ENCODE measurements at places on chromosomes 2 and 18. TPM values are rescaled to one million over a fixed set of nuclear protein-coding genes. Genes with fewer than 3 reads are reported as not detected.

DNA sequence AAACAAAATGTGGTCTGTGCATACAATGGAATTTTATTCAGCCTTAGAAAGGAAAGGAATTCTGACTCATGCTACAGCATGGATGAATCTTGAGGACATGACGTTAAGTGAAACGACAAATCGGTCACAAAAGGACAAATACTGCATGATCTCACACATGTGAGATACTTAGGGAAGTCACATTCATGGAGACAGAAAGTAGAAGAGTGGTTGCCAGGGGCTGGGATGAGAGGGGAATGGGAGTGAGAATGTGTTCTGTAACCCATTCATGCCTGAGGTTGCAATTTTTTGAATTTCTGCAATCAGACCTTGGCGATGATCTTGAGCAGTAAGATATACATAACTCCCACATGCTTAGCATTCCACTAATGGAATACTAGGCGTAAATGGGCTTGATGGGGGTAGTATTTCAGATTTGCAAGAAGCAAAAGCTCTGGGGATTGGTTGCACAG, 22.0 kb downstream of the FHL2 start:
- no peaks in the 10 kb centered on the region for H3K36me3 ChIP-seq
- no peaks in the 10 kb centered on the region for H3K27me3 ChIP-seq
- DNase-seq = no peak
- no peak overlapping the region for H3K4me3 ChIP-seq

- H3K27me3 ChIP-seq = no peaks in the 10 kb centered on the region
- no peak overlapping the region for H3K4me3 ChIP-seq
These were observed 10.1 kb upstream of the AFTPH start for GRCh38 chr2:64514008-64514407.

SNED1 gene
- 0.78 TPM for total RNA-seq

DNA sequence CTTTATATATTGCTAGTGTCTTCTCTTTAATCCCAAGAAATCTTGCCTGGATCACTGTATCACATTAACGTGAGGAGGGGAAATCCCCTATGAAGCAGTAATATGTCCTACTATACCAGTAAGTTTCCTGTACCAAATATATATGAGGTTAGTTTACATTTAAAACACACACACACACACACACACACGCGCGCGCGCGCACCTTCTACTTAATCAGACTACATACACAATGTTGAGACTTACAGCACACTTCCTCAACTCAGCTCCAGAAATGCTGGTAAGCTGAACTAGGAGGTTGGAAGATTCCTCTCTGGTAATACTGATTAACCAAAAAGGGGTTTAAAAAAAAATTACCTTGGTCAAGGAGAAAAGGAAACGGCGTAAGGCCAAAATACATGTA, 49.3 kb downstream of the USP34 start:
- H3K27ac ChIP-seq = peak overlapping the region; percentile 48
- H3K4me3 ChIP-seq = no peak overlapping the region
- peaks cover 3% of the 10 kb centered on the region for H3K36me3 ChIP-seq

ANKRD36 gene
- total RNA-seq = 24.5 TPM

DNA sequence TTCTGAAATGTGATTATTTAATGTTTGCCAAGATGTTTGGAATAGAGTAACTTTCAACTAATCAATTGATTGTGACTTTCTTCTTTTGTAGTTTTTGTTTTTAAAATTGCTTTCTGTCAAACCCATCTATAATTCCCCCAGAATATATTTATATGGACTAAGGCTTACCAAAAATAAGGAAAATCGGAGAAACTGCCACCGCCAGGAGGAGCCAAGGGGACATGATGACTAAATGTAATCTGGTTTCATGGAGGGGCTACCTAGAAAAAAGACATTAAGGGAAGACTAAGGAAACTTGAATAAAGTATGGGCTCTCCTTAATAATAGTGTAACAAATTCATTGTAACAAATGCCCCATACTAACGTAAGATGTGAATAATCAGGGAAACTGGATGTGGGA, 19.5 kb downstream of the BOLA3 start:
- H3K4me3 ChIP-seq = no peak overlapping the region
- DNase-seq = no peak
- peaks cover 3% of the 10 kb centered on the region for H3K36me3 ChIP-seq
- no peak overlapping the region for H3K27ac ChIP-seq

RAB27B gene
- 0.35 TPM for total RNA-seq

SLC66A2 gene
- total RNA-seq = 28.5 TPM

DNA sequence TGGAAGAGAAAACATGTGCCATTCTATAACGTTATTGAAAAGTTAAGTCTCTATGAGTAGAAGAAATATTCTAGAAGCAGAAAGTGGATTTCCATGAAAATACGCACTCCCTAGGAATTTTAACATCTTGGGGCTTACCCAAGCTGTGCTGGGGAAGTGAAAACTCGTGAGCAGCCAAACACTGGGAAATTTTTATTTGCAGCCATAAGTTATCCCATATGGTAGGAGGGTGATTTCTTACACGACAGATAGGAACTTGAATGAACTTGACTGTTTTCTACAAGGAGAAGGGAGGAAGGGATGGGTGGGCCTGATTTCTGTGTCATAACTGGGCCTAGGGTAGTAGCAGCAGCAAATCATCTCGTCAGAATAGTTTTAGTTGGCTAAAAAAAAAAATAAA, 272.6 kb downstream of the ETAA1 start:
- DNase-seq = no peak
- no peaks in the 10 kb centered on the region for H3K36me3 ChIP-seq
- H3K27me3 ChIP-seq = peaks cover 3% of the 10 kb centered on the region
- H3K27ac ChIP-seq = no peak overlapping the region
- no peaks in the 10 kb centered on the region for H3K4me1 ChIP-seq

GRCh38 chr2:216416571-216417307, 4.5 kb downstream of the SMARCAL1 start:
- H3K27me3 ChIP-seq = no peaks in the 10 kb centered on the region
- peaks cover 39% of the 10 kb centered on the region for H3K36me3 ChIP-seq
- H3K4me1 ChIP-seq = peaks cover 21% of the 10 kb centered on the region
- DNase-seq = no peak
- no peak overlapping the region for H3K27ac ChIP-seq

SOCS6 gene
- 2.1 TPM for total RNA-seq

CNDP1 gene
- not detected for total RNA-seq

SH2D6 gene
- 2.2 TPM for total RNA-seq

MAP3K19 gene
- not detected for total RNA-seq

MRPL44 gene
- total RNA-seq = 37.5 TPM
